Myocyte (in vitro differentiated cells): ENCODE measurements at places on chromosomes 13 and 19.

DNA sequence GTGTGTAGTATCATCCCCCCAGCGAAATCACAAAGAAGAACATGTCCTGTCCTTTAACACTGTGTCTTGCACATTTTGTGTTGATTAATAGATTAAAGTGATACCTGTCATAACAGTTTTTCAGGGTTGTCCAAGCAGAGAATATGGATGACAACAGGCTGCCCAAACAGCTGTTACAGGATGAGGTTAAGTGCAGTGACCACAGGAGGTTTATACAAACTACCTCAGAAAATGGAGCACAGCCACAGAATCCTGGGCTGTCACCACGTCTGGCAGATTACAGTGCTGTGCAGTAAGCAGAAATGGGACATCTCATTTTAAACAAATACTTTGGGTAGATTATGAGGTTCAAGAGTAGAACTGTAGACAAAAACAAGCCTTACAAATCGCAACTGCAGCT, 575.6 kb downstream of the DCT start:
- peak; percentile 81 for DNase-seq

- peak; percentile 84 for DNase-seq
Observed at GRCh38 chr19:13033819-13034611, 38.7 kb downstream of the NFIX start.

GRCh38 chr13:99208185-99208584, 7.5 kb downstream of the UBAC2 start:
- no peak for DNase-seq

DNA sequence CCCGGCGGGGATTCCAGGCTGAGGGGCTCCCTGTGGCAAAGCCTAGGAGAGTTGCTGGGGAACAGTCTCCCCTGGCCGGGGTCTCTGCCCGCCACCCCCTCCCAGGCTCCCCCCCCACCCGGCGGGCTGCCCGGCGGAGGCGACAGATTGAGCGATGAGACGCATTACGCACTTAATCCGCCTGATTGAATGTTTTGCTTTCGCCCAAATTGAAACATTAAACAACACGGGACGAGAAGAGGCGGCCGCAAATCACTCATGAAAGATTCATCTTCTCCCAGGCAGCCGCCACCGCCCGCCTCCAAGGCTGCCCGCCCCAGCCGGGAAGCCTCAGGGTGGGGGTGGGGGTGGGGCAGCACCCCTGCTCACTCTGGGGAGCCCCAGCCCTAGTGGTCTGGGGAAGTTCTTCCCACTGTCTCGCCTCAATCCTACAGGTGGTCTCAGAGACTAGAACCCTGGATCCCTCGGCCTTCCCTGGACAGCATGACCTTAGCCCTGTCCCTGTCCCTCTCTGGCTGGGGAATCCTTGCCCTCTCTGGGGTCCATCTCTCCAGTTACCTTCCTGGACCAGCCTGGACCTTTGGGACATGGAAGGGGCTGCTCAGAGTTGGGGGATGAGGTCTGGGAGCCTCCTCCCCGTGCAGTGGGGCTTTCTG, 7.6 kb upstream of the ERFL start:
- no peak for DNase-seq

GRCh38 chr13:45086484-45086883, 33.8 kb upstream of the GTF2F2 start:
- peak; percentile 14 for DNase-seq
